ENCODE measurements at places on chromosomes 13 and 19. TPM values are rescaled to one million over a fixed set of nuclear protein-coding genes. Genes with fewer than 3 reads are reported as not detected.
A peak's percentile ranks its signal among the peaks of the same experiment; 100 is the strongest.

Gene ZNF446
- 13.1 TPM for total RNA-seq

Gene HPN
- 1.6 TPM for total RNA-seq

GRCh38 chr13:57569986-57570385 lies 61.6 kb upstream of the PCDH17 start:
- DNase-seq: peak; percentile 1

DNA sequence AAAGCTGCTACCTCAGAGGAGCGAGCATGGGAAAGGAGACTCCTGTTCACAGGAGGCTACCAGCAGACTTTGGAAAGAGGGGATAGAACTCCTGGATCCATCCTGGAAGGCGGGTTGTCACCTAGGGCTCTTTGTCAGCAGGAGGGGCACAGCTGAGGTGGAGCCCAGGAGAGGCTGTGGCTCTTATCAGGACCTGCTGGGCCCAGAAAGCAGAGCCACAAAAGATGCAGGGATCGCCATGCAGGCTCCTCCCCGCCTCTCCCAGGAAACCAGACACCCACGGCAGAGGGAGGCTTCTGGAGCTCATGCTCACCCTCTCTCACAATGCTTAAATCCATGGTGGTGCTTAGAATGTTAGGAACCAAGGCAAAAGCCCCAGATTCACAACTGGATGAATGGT lies 994.2 kb downstream of the UQCRFS1 start:
- DNase-seq: no peak

Gene IGSF23
- not detected for total RNA-seq

Gene ZNF154
- total RNA-seq: 2.9 TPM

- DNase-seq: no peak
Observed at GRCh38 chr13:96898646-96899254, 95.5 kb downstream of the OXGR1 start.

GRCh38 chr13:106487129-106487528 lies 48.3 kb downstream of the EFNB2 start:
- no peak for DNase-seq

DNA sequence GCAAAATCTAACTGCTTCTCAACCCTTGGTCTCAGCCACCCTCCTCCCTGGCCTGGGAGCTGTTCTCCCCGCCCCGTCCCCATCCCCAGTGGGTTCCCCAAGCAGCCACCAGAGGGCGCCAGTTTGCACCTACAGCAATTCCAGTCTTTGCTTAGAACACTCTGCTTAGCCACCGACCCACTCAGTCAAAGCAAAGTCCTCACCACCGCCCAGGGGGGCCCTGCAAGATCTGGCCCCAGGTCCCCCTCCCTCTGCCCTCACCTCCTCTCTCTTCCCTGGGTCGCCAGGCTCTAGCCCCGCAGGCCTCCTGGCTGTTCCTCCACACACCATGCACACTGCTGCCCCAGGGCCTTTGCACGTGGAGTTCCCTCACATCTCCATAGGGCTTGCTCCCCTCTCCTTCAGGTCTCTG lies 12.4 kb downstream of the TMEM143 start:
- DNase-seq: no peak

- no peak for DNase-seq
Observed at GRCh38 chr13:101231751-101232428, 184.4 kb downstream of the NALCN start.

- DNase-seq: no peak
Observed at GRCh38 chr19:35751839-35752745, 3.7 kb downstream of the LIN37 start.

DNA sequence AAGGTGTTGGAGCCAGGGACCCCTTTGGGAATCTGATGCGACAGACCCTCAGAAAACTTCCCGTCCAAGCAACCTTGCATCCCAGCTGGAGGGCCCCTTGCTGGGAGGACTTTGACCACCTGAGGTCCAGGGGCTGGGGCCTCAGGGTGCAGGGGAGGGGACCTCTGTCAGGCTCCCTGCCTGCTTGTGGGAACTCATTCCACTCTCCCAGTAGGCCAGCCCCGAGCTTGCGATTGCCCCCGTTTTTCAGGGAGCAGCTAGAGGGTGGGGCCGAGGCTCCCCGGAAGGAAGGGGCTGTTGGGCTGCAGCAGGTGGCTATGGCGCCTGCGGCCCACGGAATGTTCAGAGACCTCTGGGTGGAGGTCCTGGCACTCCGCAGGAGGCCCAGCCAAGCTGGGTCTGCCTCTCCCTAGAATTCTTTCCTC lies 2.8 kb downstream of the GNA11 start:
- no peak for DNase-seq

Data from kidney epithelial cell (primary cell).